ENCODE measurements at places on chromosomes 5 and 9.

GRCh38 chr5:179623906-179624741 lies 653 bp upstream of the HNRNPH1 start:
- DNase-seq, result peak; percentile 42

DNA sequence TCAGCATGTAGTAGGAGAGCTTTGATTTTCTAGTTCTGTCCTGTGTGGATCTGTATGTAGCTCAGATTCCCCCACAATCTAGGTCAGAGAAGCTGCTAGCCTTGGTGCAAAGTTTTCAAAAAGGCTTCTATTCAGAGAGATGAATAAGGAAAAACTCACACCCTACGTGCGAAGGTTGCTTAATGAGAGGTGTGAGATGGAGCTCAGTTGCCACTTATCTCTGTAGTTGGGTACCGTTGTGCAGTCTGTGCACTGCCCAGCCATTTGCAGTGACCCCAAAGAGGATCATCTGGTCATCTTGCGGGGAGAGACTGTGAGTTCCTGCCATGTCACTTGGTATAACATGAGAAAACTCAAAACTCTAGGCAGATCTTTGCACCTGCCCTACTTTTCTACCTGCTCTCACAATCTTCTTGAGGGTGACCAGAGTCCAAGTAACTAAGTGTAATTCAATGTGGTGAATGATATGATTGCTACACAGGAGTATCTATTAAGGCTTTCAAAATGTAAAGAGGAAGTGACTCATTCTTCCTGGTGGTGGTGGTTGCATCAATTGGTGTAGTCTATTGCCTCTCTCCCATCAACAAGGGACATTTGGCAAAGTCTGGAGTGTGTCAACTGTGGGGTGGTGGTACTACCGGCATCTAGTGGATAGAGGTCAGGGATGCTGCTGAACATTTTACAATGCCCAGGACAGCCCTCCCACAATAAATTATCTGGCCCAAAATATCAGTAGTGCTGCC lies 65.2 kb downstream of the TMC1 start:
- no peak for DNase-seq

- DNase-seq, result no peak
Measured at GRCh38 chr5:53035868-53036381, 46.8 kb downstream of the ITGA2 start.

- no peak for DNase-seq
Measured at GRCh38 chr9:113484258-113484730, 20.8 kb downstream of the RGS3 start.

- DNase-seq, result no peak
Measured at GRCh38 chr5:173670130-173670651, 53.7 kb upstream of the BOD1 start.

- DNase-seq, result peak; percentile 21
Measured at GRCh38 chr9:130426883-130427282, 17.9 kb upstream of the ASS1 start.

DNA sequence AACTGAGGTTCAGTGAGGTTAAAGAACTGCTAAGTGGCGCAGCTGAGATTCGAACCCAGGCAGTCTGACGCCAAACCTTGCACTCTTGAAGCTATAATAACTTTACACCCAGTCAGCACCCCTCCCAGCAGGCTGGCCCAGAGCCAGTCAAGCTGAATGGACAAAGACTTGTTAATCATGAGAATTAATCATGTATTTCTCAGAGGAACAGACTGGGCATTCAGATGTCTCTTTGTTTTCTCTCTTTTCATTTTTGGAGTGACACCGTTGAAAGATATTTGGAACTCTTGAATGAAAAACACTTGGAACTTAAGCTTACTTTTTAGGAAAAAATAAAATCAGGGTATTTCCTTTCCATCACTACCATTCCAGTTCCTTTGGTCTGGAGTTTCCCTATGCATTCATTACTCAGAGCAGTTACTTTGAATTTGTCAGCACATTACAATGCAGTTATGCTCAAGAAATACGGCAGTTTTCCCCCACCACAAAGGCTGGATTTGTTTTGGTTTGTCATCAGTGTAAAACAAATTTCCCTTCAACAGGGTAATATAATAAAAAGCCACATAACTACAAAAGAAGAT lies 22.6 kb upstream of the MAMDC2 start:
- DNase-seq, result no peak

DNA sequence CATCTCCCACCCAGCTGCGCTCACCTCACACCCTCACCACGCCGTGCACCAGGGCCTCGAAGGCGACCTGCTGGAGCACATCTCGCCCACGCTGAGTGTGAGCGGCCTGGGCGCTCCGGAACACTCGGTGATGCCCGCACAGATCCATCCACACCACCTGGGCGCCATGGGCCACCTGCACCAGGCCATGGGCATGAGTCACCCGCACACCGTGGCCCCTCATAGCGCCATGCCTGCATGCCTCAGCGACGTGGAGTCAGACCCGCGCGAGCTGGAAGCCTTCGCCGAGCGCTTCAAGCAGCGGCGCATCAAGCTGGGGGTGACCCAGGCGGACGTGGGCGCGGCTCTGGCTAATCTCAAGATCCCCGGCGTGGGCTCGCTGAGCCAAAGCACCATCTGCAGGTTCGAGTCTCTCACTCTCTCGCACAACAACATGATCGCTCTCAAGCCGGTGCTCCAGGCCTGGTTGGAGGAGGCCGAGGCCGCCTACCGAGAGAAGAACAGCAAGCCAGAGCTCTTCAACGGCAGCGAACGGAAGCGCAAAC lies 1.1 kb downstream of the POU4F3 start:
- DNase-seq, result no peak

GRCh38 chr5:77867914-77868313 lies 91.8 kb upstream of the TBCA start:
- DNase-seq, result no peak

DNA sequence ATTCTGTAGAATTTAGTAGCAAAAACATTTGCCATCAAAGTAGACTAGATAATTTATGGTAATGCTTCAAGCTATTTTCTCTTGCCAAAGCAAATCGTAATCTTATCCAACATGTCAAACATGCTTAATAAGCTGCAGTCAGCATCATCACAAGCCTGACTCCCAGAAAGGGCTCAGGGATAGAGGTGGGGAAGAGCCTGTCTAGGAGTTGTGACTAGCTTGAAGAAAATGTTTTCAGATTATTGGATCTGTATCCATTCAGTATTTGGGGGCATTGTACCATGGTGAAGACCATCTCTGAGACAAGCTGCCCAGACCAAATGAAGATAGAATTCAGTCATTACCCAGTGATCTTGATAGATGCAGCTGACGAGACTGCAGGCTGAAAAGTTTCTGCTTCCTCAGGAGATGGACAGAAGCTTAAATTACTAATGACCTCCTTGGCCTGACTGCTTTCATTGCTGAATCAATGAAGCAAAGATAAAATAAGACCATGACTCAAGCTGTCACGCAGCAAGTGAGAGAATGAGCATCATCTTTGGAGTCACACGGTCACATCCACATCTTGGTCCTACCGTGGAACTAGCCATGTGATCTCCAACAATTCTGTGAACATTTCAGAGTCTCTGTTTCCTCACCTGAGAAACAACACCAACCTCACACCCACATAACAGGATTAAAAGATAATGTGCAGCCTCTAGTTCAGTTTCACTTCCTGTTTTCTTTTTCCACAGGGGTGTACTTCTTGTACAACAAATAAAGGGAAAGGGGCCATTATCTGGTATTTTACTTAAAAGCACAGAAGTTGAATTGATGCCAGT lies 9.4 kb downstream of the ERAP2 start:
- DNase-seq, result no peak

- DNase-seq, result peak; percentile 39
Measured at GRCh38 chr5:125411071-125411743, 664.8 kb upstream of the ZNF608 start.

DNA sequence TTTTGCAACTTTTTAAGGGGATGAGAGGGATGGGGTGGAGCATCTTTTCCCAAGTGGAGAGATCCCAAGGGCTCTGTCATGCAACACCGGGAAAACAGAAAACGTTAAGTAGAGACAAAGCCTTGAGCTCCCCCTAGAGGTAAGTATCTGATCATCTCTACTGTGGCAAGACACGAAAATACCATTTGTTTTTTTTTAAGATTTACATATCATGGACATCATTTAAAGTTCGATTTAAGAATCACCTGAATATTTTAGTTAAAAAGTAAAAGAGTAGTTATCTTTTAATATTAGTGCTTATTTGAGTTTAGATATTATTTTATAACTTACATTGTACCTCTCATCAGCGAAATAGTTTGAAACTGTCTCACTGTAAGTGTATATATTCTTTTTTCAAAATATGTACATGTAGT lies 200.4 kb downstream of the LRRC70 start:
- DNase-seq, result peak; percentile 48

- no peak for DNase-seq
Measured at GRCh38 chr5:6393596-6394194, 15.3 kb upstream of the MED10 start.

- no peak for DNase-seq
Measured at GRCh38 chr9:69660304-69660703, 11.9 kb downstream of the APBA1 start.

GRCh38 chr5:173477345-173478040 lies 139.0 kb downstream of the BOD1 start:
- DNase-seq, result no peak

GRCh38 chr9:133998915-133999595 lies 6.9 kb upstream of the VAV2 start:
- DNase-seq, result no peak

DNA sequence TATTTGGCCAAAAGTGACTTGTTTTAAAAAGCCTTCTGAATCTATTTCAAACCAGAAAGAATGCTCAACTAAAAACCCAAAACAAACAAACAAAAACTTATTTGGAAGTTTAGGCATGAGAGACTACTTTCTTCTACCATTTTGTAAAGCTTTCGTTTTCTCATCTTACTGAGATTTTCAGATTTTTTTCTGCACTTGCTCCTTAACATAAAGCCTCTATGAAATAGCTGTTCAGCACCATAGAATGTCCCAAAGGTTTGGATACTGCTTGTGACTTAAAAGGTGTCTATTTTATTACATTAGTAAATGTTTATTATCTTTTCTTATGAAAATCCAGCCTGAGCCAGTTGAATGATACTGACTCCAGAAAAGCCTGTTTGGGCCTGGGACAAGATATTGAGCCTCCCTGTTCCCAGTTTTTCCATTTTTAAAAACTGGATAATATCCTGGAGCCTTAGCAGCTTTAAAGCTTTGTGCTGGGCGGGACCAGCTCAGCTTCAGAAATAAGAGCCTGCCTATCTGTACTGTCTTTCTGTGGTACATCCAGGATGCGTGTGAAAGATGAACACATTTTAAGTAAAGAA lies 292.6 kb downstream of the ZSWIM6 start:
- no peak for DNase-seq

DNA sequence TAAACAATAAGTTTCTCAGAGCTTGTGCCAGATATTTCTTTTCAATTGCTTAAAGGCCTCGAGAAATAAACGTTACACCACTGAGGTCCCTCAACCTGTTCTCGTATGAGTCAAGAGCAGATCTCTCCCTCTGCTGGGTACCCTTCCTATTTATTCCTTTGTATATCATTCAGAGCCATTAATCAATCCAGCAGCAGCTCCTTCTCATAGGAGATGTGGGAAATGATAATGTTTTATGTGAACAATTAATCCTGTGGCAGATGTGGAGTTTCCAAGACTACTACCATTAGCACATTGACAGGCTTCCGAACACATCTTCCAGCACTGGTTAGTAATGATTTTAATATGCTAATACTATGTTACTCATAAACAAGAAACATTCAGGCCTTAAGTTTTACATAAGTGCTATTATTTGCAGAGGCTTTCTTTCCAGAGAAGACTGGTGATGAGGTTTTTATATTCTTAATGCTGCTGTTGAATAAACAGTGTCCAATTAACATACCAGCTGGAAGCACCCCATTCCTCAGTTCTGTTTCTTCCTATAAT lies 196.5 kb downstream of the ZNF608 start:
- DNase-seq, result no peak

DNA sequence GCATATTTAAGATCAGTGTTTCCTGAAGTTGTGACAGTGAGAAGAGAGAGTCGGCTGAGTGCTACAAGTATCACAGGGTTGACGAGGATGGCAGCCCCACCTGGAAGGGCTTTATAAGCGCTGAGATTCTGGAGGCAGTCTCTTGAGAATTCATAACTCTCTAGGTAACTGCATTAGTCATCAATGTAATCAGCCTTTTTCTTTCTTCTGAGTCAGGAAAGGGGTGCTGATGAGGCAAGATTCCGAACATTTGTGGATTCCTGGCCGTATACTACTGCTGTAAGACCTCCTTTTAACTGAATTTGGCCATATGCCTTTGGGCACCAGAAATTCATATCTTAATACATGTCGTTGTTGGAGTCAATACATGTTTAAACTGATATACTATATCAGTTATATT lies 6.6 kb upstream of the RNF20 start:
- no peak for DNase-seq

DNA sequence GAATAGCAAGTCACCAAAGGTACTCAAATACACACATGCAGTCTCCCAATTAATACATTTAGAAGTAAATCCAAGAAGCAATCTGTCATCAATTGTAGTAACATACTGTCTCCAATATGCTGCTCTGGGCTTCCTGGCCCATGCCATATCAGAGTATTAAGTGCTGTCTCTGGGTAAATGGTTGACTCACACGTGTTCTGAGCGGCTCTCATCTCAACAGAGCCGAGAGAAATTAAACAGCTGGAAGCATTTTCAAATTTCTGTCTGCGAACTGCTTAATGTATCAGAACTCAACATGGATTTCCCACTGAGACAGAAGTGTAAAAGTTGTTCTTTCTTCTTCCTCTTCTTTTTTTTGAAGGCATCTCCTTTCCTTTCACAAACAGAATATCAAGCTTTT lies 247.3 kb upstream of the TAS2R1 start:
- DNase-seq, result no peak

All from NCI-H2081 (cell line).